Spinal cord (tissue), 10 donors: ENCODE measurements at places on chromosomes 5 and 9. TPM values are rescaled to one million over a fixed set of nuclear protein-coding genes. Genes with fewer than 3 reads are reported as not detected.

SHISAL2B gene
- total RNA-seq, result 0.30 TPM

GABRA1 gene
- total RNA-seq, result 5.5 TPM

ZNF300 gene
- 23.2 TPM for total RNA-seq

AJM1 gene
- total RNA-seq, result 1.2 TPM

GRIA1 gene
- total RNA-seq, result 50.9 TPM

LVRN gene
- total RNA-seq, result 1.9 TPM

SLC2A6 gene
- 15.4 TPM for total RNA-seq

RANBP17 gene
- total RNA-seq, result 43.3 TPM

ARSI gene
- total RNA-seq, result 5.4 TPM

PTGS1 gene
- total RNA-seq, result 3.1 TPM

C9 gene
- not detected for total RNA-seq

CCL27 gene
- total RNA-seq, result 0.66 TPM

SOHLH1 gene
- total RNA-seq, result 0.50 TPM

IL33 gene
- total RNA-seq, result 21.6 TPM
